Stomach (tissue), 19 donors: ENCODE measurements at places on chromosomes 12 and 14.
A peak's percentile ranks its signal among the peaks of the same experiment; 100 is the strongest.

- DNase-seq = no peak
Measured at GRCh38 chr12:120902846-120903411, 1.2 kb downstream of the SPPL3 start.

GRCh38 chr14:101460986-101461750 lies 100.1 kb upstream of the DIO3 start:
- DNase-seq = peak; percentile 18

GRCh38 chr14:97798176-97798575 lies 1001.0 kb downstream of the VRK1 start:
- DNase-seq = no peak

GRCh38 chr14:32044454-32044853 lies 32.6 kb upstream of the ARHGAP5 start:
- peak; percentile 8 for DNase-seq

DNA sequence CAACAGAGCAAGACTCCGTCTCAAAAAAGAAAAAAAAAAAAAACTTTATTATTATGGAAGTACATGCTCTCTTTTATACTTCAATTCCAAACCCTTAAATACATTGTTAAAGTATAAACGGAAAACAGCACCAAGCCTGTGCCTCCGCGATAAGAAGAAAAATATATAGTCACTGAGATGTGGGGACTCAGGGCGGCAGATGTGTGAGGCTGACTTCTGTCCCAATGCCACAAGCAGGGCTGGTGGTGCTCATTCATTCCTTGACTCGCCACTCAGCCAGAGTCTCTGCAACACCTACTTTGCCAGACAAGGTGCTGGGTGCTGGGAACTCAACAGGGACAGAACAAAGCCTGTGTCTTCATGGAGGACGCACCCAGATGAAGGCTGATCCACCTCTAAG lies 13.8 kb downstream of the LGMN start:
- no peak for DNase-seq

DNA sequence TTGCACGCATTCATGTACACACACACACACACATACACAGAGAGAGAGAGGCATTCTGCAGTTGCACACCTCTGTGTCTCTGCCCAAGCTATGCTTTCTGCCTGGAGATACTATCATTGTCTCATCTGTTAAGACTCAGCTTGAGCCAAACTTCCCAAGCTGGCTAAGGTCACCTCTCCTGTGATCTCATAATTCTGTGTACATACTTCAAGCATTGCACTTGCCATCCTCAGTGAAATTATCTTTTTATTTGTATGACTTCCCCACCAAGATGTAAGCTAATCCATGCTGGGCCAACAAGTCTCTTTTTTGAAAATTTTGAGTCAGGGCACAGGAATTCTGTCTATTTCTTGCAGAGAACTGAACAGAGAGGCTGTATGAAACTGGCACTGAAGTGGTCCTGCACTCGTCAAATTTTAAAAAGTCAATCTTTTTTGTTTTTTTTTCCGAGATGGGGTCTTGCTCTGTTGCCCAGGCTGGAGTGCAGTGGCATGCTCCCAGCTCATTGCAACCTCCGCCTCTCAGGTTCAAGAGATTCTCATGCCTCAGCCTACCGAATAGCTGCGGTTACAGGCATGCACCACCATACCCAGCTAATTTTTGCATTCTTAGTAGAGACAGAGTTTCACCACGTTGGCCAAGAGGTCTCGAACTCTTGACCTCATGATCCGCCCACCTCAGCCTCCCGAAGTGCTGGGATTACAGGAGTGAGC lies 44.3 kb downstream of the TMTC1 start:
- DNase-seq = no peak

DNA sequence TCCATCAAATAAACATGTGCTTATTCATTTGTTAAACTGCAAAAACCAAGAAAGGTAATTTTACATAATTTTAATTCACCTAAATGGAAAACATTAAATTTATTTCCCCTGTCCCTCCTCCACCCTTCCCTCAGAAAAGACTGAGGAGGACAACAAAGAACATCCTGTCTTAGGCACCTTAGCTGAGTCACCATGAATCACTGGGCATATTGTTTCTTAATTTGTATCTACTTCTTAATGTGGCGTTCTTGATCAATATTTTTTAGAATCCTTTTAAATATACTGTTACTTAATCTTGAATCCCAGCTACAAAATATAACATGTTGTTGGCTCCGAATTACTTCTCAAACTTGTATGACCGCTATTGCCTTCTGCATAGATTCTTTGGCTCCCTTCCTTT lies 23.5 kb downstream of the SIX6 start:
- DNase-seq = no peak
